Activated naive CD4-positive, alpha-beta T cell (primary cell): ENCODE measurements at places on chromosomes 2 and 18.

DNA sequence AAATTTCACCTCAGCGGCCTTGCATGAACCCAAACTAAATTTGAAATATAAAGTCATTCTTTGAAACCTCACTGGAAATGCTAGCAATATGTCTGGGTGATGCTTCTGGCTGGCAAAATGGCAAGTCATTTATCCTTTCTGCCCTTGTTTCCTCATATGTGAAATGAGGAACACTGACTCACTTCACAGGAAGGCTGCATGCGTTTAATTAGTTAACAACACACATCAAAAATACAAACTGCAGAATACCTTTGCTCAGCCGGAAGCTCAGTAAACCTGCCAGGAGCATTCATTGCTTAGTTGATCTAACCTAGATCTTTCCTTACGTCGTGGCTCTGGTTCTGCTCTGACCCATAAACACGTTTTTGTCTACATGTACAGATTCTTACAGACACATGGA, 214.2 kb upstream of the ACVR2A start:
- no peak for DNase-seq

DNA sequence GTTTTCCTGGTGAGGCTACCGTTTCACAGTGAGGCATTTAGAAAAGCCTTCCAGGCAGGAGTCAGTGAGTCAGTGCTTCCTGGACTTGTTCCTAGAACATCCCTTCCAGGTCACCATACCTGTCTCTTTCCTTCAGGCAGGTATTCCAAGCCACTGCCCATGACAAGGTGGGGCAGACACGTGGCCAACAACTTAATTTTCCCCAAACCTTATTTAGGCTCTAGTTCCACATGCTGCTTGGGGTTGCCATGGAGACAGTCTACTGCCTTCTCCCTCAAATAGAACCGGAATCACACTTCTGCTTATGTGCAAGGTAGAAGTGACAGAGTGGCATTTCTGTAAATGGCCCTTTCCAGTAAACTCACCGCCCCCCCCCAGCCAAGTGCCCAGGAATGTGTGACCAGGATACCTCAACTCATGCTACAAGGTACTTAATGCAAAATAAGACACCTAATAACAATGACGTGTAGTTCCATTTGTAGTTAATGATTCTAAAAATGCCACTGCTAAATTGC, 258.3 kb downstream of the PRKCE start:
- DNase-seq = no peak

GRCh38 chr2:190791347-190791975, 89.2 kb upstream of the GLS start:
- DNase-seq = no peak

DNA sequence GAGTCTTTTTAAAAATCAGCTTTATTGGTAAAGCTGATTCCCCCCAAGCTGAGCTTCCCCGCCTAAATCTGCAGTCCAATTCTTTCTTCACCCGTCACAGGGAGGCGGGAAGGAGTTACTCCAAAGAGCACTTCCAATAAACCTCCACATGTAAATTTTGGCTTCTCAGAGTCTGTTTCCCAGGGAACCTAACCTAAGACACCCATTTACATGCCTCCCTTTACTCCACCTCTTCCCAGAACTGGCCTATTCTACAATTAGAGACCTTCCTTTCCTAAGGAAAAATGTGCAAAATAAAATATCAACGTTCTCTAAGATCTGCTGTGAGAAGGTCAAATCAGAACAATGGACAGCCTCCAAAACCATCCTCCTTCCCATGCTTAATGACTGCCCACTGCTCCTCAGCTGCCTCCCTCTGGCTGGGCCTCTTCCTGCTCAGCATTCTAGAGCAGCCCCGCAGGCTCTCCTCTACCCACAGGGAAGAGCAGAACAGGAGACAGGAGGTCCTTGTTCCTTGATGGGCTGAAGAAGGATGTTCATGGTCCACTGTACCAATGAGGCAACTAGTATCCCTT, 63.6 kb downstream of the ONECUT2 start:
- no peak for DNase-seq

DNA sequence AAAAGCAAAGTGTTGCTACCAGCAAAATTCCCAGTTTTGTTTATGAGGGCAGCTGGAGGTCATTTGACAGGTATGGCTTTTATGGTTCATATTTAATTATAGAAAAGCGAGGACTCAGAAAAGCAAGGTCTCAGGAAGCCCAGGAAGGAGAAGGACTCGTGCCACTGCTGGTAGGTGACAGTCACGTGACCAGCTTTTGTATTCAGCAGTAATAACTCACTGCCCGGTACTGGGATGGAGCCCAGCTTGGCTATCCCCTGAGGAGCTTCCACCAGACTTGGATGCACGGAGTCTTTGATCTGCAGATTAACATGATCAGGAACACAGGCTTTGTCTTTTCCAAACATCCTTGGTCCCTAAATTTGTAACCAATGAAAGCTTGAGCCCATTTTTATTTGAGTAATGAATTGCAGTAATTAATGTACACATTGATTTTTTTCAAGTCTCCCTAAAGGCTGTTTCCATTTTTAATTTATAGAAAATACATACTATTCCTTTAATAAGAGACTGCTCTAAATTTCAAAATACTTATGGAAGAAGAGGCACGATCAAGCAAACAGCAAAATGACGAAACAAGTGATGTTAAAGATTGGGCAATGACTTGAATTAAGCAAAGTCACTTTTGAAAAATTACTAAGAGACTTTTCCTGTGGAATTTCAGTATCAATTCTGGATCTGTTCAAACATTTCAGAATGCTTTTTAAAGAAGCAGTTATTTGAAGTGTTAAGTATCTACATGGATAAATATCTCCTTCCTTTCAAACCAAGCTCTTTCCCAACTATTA, 251.7 kb upstream of the HNRNPA3 start:
- no peak for DNase-seq
